ENCODE measurements at places on chromosomes 6 and 20.

- DNase-seq: no peak
These were observed 417 bp downstream of the NFATC2 start for GRCh38 chr20:51542033-51542570.

DNA sequence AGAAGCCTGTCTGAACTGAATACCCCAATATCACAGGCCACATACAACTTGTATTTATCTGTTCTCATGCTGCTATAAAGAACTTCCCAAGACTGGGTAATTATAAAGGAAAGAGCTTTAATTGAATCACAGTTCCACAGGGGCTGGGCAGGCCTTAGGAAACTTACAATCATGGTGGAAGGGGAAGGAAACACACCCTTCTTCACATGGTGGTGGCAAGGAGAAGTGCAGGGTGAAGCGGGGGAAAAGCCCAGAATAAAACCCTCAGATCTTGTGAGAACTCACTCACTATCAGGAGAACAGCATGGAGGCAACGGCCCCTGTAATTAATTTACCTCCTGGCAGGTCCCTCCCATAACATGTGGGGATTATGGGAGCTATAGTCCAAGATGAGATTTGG is 50.3 kb upstream of the FNDC1 start:
- DNase-seq: no peak

DNA sequence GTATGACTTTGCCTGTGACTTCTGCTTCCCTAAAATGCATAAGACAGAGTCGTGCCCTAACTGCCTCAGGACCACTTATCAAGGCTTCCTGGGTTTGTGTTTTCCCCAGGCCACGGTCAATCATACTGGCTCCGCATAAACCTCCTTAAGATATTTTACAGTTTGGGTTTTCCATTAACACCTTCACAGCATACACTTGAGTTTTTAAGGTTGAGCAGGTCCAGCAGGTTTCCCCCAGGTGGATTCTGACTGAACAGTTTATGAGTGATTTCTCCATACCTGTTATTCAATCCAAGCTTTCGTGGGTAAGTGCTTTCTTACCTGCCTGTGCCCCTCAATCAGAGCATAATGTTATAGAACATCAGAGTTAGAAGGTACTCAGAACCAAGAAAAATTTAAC is 39.3 kb downstream of the NINL start:
- DNase-seq: no peak

GRCh38 chr20:10610251-10610650 is 63.5 kb downstream of the JAG1 start:
- no peak for DNase-seq

DNA sequence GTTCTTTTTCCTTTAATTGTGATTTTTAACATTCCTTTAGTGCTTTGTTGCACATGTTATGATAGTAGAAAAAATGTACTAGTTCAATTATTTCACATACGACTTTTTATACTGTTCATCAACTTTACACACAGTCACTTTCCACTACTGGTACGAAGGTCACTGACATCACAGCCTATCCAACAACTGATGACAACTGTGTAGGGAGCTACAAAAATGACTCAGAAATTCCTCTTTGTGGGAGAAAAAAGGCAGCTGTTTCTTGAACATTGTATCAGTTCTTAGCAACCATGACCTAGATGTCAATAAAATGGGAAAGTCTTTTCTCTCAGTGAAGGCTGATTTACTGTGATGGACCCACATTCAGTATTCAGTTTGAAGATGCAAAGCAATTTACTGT is 7.0 kb upstream of the ID4 start:
- DNase-seq: no peak

DNA sequence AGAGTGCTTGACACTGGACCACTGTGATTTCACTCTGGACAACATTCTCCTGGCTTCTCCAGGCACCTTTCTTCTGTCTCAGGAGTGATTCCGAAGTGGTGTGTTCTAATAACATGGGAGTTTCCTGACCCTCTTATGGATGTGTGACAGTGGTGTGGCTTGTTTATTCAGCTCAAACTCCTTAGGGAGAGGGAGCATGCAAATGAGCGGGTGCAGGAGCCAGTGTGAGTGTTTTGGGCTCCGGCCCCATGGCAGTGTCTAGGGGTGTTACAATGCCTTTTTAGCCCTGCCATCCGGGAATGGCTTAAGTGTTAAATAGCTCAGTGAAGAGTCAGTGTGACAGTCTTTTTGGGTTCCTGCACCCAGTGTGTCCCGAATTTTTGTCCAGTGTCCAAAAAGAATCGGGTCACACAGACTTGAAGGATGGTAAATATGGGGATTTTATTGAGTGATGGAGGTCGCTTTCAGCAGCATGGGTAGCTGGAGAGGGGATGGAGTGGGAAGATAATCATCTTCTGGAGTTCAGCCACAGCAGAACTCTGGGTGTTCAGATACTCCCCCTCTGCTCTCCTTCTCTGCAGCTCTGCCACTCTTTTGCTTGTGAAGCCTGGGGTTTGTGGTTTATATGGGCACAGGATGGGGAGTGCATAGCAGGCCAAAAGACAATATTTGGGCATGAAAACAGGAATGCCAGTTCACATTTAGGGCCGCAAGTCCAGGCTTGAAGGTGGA is 928.9 kb upstream of the CITED2 start:
- no peak for DNase-seq

GRCh38 chr6:166318227-166318626 is 10.0 kb upstream of the PRR18 start:
- DNase-seq: no peak

- DNase-seq: no peak
These were observed 4.6 kb upstream of the GUCA1B start for GRCh38 chr6:42199106-42199981.

DNA sequence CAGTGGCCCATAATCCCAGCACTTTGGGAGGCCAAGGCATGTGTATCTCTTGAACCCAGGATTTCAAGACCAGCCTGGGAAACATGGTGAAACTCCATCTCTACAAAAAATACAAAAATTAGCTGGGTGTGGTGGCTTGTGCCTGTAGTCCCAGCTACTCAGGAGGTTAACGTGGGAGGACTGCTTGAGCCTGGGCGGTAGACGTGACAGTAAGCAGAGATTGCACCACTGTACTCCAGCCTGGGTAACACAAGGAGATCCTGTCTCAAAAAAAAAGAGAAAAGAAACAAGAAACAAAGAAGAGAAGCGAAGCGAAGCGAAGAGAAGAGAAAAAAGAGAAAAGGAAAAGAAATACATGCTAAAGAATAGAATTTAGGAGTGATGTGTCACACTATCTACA is 69.2 kb downstream of the NUDT3 start:
- no peak for DNase-seq

- no peak for DNase-seq
These were observed 74.0 kb downstream of the UNC5CL start for GRCh38 chr6:40965046-40965445.

GRCh38 chr6:7819431-7820015 is 91.1 kb downstream of the TXNDC5 start:
- DNase-seq: no peak

- DNase-seq: no peak
These were observed 194.8 kb downstream of the FRK start for GRCh38 chr6:115865914-115866313.

- no peak for DNase-seq
These were observed 5.1 kb upstream of the POPDC3 start for GRCh38 chr6:105184921-105185320.

DNA sequence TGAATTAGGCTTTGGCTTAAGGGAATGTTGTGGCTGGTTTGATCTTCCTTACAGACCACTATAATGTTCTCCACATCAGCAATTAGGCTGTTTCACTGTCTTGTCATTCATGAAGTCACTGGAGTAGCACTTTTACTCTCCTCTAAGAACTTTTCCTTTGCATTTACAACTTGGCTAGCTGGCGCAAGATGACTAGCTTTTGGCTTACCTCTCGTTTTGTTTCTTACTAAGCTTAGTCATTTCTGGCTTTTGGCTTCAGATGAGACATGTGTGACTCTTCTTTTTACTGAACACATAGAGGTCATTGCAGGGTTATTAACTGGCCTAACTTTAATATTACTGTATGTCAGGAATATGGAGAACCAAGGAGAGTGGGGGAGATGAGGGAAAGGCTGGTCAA is 143.2 kb downstream of the PTCHD4 start:
- no peak for DNase-seq

- DNase-seq: peak; percentile 71
These were observed 84.3 kb downstream of the ZHX3 start for GRCh38 chr20:41232973-41233926.

DNA sequence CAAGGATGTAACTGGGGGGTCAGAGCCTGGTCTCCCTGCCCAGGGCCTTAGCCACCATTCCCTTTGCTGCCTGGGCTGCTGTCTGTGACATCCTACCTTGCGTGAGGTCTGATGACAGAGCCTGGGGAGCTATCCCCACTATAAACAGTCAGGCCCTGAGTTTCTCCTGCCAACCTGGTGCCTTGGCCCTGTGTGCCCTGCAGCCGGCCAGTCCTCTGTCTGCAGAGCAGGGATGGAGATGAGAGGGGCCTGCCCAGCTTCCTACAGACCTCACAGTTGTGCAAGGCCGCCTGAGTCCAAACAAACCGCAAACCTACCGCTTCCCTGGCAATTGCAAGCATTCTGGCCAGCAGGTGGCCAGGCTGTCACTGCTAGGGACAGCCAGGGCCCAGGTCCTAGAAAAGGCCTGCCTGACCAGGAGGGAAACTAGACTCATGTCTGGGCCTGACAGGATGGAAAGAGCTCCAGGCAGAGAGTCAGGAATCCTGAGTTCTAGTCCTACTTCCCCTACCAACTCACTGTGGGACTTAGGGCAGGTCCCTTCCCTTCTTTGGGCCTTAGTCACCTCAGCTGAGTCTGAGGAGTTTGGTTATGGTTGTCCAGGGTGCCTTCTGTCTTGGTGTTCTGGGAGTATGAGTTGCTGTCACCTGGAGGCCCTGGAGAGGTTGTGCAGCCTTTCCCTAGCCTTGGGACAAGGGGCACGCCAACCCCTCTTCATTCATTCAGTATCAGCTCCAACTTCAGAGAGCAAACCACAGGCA is 86.2 kb downstream of the VEGFA start:
- DNase-seq: peak; percentile 37

DNA sequence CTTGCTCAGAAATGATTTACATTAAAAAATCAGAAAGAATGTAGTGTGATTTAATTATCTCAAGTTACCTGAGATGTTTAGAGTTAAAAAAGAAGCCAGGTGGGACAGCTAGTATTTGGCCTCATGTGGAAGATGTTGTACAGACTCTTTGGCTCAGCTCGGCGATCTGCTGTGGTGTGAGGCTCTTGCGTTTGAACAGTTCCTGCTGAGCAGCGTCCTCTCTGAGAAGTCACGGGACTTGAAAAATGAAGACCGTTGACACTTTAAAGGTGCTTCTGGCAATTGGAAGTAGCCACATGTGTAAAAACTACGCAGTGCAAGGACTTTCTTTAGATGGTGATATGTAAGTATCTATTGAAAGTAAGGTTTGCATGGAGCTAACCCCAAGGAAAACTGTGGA is 169.0 kb downstream of the BACH2 start:
- no peak for DNase-seq

DNA sequence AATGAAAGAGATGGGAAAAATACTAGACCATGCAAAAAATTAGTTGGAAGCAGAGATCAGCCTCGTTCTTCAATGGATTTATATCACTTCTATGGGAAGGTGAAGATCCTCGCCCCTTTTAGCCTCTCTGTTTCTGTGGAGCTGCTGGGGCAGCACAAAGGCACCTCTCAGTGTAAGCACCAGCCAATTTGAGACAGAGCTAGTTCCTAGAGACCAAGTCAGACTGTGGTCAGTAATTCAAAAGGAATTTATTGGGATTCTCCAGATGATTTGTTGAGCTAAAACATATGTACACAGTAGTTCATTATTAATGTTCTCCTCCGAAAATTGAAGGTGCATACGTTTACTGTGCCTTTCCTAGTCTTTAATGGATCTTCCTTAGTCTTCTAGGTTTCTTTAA is 42.4 kb downstream of the SCGN start:
- no peak for DNase-seq

DNA sequence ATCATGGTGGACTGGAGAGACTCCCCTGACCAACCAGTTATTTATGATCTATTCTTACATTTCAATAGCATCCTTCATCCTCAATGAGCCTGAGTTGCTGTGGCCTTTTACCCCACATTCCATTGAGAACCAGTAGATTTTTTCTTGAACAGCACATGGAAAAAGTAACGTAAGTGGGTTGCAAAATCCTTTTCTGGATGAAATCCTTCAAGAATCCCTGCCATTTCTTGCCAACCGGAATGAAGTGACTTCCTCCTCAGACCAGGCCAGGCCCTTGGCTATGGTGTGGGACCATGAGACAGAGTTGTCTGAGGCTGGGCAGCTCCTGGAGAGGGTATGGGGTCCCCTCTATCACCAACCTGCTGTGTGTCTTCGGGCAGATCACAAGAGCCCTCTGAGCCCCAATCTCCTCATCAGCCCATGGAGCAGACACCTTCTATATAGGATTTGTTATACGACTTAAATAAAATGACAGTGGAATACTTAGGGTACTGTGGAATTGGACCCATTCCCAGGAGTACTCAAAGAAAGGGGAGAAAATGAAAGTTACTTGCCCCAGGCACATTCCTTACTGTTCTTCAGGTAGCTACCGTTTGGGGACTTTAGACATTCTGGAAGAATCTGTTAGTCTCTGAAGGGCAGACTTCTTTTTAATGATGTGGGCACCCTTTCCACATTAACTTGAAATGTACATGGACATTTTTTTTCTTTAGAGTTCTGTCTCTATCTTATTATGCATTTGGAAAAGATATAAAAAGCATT is 10.9 kb downstream of the EYA2 start:
- DNase-seq: peak; percentile 14

- no peak for DNase-seq
These were observed 32.5 kb upstream of the VEGFA start for GRCh38 chr6:43737272-43738081.

DNA sequence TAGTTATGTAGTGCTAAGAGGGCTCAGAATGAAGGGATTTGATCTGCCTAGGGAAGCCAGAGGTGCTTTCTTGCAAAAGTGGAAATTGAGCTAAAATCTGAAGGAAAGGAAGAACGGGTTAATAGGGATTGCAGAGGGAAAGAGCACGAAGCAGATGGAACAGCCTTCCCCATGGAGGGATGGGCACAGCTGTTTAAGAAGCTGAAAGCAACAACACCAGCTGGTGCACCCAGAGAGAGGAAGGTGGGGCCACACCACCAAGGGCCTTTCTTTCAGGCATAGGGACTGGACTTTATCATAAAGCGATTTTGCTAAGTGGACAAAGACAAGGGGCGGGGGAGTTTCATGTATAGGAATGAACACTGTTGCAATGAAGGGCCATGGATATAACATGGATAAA is 65.8 kb upstream of the SNRPB2 start:
- DNase-seq: no peak

- DNase-seq: no peak
These were observed 658.8 kb upstream of the CHD6 start for GRCh38 chr20:42276718-42277602.

- no peak for DNase-seq
These were observed 8.2 kb downstream of the TRERF1 start for GRCh38 chr6:42443312-42444060.

DNA sequence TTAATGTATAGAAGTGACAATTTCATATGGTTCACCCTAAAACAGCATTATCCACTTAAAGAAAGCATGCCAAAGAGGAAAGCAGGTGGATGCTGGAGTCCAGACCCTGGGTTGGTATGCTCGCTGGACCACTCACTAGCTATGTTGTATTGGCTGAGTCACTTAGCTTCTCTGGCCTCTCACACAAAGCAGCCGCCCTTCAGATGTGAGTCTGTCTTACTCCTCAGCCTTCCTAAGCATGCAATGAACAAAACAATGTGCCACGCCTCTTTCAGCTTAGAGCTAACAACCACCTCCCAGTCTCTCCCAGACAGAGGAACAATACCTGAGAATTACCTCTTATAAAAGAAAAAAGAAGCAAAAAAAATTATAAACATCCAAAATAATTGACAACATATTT is 29.4 kb downstream of the SIM1 start:
- peak; percentile 59 for DNase-seq

All from AG08396 (cell line).